ENCODE measurements at places on chromosomes 7 and 10. TPM values are rescaled to one million over a fixed set of nuclear protein-coding genes. Genes with fewer than 3 reads are reported as not detected.

The CALHM2 gene
- total RNA-seq, result 16.0 TPM

The CBX3 gene
- 96.5 TPM for total RNA-seq

The TFR2 gene
- 0.26 TPM for total RNA-seq

The CALML3 gene
- not detected for total RNA-seq

The HGF gene
- 0.25 TPM for total RNA-seq

The AGMO gene
- total RNA-seq, result 0.51 TPM

The PAPOLB gene
- 0.25 TPM for total RNA-seq

The CDC14C gene
- total RNA-seq, result not detected

The TBXAS1 gene
- 0.64 TPM for total RNA-seq

The HSPB1 gene
- 134 TPM for total RNA-seq

The FZD8 gene
- 31.7 TPM for total RNA-seq
